SK-N-SH treated with all-trans-retinoic acid at 6 μM for 48 hours (cell line): ENCODE measurements at places on chromosomes 12 and 14.
A peak's percentile ranks its signal among the peaks of the same experiment; 100 is the strongest.

DNA sequence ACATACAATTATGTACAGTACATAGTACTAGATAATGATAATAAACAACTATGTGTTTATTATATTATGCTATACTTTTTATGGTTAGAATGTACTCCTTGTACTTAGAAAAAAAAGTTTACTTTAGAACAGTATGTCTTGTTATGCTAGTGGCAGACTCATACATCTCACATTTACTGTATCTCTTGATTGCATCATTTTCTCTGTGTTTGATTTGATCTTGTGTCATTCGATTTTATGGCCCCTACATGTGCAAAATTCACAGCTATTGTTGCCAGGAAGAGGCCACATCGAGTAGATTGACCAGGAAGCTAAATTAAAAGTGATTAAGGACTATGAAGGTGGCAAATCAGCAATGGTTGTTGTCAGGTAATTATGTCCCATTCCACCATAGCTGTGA is 153.0 kb downstream of the PCNX1 start:
- ATAC-seq, result no peak

DNA sequence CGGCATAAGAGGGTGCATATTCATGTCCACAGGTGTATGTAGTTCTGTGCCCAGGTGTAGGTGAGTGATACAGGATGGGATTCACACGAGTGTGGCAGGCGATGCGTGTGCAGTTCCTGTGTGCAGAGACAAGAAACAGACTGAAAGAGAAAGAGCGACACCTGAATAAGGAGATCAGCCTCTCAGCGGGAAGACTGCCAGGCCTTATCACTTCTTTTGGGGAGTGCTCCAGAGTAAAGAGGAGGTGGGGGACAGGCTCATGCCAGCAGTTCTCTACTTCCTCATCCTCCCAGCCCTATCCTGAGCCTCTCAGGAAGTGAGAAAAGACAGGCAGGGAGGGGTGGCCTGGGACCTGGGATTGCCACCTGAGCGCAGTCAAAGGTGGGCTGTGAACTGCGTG is 2.8 kb downstream of the PSMB11 start:
- ATAC-seq, result no peak

DNA sequence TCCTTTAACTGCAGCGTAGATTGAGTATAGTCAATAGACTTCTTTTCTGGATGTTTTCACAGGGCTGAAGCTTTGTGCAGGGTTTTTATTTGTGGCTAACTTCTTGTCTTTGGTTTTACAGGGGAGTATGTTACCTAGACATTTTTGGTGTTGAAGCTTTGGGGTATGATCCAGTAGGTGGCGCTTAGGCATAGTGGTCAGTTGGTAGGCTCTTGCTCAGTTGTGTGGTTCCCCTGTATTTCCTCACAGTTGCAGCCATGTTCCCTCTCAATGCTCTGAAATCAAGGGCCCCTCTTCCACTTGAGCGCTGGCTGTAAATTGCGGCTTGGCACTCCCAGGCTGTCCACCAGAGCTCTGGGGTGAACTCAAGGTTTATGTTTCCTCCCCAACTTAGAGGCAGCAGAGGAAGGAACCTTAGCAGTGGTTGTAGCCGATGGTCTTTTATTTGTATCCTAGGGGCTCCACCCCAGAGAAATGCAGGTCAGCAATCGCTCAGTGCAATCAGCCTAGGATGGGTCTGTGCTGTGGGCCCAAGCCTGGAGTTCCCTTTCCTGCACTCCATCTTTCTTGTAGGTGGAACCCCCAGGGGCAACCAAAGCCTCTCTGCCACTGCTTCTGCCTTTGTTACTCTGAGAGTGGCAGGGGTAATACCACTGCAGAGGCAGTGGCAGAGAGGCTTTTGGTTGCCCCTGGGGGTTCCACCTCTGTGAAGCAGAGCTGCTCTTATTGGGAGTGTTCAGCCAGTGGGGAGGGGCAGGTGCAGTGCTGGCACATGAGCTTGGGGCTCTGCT is 55.1 kb downstream of the CMAS start:
- ATAC-seq, result peak; percentile 72

DNA sequence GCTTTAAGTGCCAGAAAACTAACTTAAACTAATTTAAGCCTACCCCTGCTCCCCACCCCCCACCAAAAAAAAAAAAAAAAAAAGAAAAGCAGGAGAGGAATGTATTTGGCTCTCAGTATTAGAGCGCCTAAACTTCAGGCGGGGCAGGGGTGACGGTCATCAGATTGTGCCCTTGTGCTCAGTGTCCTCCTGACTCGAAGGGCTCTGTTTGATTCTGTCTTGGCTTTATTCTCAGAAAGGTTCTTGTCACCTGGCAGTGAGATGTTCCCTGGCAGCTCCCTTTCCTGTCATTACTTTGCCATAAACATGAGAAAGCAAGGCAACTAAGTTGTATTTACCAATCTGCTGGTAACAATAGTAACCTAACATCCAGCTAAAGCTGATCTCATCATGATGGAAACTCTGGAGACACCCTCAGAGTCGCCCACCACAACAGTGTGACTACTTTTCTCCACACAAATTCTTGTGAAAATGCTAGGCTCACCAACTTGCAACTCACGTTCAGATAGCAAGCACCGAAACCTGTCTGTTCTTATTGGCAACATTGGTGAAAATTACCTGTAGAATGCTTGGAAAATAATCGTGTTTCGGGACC is 39.0 kb upstream of the WNK1 start:
- ATAC-seq, result no peak

DNA sequence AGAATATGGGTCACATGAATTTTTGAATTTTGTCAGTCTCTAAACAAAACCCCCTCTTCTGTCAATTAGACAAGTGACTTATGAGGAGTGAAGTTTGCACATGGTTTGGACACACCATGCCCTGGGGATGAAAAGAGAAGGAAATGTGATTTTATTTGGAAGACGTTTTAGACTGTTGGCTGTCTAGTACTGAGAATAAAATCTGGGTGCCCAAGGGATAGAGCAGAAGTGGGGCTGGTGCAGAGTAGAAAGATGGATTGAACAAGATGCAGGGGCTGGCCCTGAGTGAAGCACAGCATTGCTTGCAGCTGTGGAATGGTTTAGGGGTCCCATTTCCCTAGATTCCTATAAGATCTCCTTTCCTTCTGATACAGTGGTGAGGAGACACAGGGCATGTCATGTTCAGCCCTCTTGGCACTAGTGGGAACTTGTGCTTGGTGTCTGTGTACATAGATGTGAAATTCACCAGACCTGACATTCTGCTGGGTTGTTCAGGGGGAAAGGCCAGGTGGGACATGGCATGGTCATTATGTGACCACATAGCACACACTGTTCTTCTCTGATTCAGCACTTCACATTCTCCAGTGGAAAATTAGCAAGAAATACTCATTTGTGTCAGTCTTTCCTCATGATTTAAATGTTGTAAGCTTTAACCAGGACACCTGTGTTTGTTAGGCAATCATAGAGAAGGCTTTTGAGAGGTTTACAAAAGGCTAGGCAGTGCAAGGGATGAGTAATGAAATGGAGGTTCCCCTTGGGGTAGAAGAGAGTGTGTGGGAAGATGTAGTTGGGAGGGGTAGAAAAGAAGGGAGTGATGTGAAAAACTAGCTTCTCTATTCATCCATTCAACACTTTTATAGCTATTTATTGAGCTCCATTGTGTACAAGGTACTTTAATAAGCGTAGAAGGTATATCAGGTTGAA is 202.3 kb upstream of the IGF1 start:
- ATAC-seq, result no peak

GRCh38 chr14:96960598-96961116 is 163.5 kb downstream of the VRK1 start:
- no peak for ATAC-seq

DNA sequence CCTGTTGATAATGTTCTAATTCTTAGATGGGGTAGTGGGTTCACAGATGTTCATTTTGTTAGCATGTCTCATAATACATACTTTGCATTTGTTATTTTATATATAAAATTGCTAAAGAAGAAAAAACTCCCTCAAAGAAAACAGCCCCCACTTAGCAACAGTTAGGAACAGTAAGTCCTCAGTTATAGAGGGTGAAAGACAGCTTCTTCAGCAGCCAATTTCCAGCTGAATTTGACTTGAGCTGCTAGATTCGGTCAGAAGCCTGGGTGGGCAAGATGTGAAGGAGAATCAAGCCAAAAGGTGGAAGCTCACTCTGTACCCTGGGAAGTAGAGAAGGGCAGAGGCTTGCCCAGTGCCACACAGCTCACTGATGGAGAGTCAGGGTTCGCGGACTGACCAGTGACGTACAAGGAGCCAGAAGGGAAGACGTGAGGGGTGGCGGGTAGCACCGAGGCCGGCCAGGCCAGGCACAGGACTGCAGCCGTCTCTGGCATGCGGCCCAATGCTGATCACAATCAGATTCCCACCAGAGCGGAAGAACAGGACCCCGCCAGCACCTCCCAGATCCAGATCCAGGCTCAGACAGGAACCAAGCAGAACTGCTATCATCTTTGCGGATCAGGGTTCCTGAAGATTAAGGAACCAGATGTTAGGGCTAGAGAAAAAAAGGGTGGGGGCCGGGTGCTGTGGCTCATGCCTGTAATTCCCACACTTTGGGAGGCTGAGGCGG is 30.4 kb upstream of the VWF start:
- ATAC-seq, result peak; percentile 75

GRCh38 chr14:75995372-75996041 is 9.9 kb downstream of the IFT43 start:
- ATAC-seq, result no peak

DNA sequence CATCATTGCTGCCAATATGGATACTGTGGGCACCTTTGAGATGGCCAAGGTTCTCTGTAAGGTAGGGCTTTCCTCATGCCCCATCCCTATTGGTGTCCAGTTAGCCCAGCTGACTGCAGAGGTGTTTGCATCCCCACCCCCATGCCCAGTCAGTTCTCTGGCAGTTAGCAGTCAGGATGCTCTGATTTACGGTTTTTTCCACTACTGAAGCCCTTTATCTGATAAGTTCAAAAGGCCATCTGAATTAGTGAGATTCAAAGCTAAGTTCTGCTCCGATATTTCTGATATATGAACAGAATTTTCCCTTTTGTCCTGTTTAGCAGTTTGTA is 773 bp downstream of the GMPR2 start:
- ATAC-seq, result peak; percentile 24

DNA sequence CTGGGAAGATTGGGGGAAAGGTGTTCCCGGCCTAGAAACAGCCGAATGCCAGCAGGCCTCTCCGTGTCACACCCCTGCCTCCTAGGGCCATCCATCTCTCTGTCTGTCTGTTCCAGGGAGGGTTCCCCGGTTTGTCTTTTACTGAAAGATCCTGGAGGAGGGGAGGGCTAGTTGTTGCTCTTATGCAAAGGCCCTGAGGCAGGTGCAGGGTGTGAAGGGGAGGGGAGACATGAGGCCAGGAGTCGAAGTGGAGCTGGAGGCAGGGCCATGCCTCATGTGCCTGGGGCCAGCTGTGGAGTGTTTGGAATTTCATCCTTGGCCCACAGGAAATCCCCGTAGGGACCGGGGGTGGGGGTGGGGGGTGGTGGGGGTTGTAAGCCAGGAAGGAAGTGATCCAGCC is 8.7 kb upstream of the RCOR1 start:
- no peak for ATAC-seq

DNA sequence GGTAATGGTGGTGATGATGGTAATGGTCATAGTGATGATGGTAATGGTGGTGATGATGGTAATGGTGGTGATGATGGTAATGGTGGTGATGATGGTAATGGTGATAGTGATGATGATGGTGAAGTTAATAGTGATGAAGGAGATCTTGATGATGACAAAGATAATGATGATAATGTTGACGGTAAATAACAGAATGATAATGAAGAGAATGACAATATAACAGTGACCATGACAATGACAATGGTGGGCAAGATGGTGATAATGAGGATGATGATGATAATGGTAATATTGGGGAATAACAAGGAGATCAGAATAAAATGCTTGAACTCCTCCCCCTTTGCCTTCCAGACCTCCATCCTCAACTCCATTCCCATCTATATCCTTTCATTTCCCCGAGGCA is 233.3 kb upstream of the SFSWAP start:
- ATAC-seq, result no peak

DNA sequence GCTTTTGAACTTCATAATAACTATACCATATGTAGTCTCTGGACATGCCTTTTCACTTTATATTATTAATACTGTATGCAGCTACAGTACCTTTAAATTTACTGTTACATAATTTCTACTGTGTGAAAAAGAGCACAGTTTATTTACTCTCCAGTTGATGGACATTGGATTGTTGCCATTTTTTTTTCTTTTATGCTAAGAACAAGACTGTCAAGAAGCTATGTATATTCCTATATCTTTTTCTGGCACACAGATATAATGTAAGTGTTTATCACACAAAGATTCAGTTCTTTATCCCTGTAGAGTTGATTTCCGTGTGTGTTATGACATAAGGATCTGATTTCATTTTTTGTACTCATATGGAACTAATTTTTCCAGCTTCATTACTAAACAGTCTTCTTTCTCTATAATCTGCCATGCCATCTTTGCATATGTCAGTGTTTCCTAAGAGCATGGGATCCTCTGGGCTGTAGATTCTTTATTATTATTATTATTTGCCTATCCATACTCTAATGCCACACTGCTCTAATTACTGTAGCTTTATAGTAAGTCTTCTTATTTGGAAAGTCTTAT is 593.0 kb upstream of the ATP2B1 start:
- peak; percentile 45; the same call in 1 of the 3 replicates for ATAC-seq

GRCh38 chr12:92739113-92739512 is 36.3 kb downstream of the PLEKHG7 start:
- ATAC-seq, result peak; percentile 41; the same call in 2 of the 3 replicates
